ENCODE measurements at places on chromosomes 11 and 22.
A peak's percentile ranks its signal among the peaks of the same experiment; 100 is the strongest.

DNA sequence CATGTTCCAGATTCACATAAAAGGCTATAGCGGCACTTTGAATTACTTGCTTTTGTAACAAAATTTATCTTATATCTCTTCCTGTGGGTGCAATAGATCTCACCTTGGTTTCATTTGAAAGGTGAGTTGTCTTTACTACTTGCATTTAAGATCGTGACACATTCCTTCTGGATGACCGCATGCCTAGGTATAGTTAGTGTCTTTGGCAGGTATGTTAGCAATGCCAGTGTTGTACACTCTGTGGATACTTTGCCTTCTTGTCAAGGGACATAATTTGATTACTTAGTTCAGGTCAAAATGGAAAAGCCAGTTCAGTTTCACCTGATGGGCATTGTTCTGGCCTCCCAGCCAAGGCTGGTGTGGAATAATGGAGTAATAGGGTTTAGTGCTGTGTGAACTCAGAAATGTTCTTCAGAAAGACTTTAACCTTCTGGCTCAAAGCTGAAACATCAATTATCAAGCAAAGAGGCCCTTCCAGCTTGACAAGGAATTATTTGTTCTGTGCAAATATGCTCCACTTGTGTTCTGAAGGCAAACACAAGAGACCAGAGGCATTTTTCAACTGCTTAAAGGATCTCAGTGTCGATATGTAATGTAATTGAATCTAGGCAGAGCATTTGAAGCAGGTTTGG is 64.6 kb downstream of the AMOTL1 start:
- DNase-seq, result no peak

GRCh38 chr11:64246871-64247728 is at the start of gene PPP1R14B:
Gene PPP1R14B, minus strand, starts transcription at chr11:64246943. Its CDS starts 270 bp downstream, at chr11:64246673.
- peak; percentile 81 for DNase-seq

GRCh38 chr11:68206211-68206610 is 6.9 kb downstream of the KMT5B start:
- DNase-seq, result no peak

DNA sequence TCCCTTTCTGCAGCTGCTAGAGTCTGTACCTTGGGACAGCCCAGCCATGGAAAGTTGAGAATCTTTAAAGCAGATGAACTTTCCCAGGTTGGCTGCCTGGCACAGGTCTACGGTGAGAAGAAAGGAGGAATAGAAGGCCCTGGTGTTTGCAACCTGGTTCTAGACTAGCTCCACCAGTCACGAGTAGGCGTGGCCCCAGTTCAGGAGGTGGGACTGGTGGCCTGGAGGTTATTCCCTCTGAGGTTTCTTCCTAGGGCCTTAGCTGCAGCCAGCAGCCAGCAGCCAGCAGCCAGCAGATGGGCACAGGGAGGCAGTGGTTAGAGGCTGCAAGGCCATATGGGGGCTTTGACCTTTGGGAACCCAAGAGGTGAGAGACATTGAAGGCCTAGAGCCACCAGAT is 40.9 kb downstream of the PRDM11 start:
- no peak for DNase-seq

GRCh38 chr22:24791362-24791761 is 14.6 kb upstream of the SGSM1 start:
- no peak for DNase-seq
